ENCODE measurements at places on chromosomes 1 and 21.

GRCh38 chr1:210378736-210379135 lies 50.0 kb downstream of the HHAT start:
- no peak for DNase-seq

DNA sequence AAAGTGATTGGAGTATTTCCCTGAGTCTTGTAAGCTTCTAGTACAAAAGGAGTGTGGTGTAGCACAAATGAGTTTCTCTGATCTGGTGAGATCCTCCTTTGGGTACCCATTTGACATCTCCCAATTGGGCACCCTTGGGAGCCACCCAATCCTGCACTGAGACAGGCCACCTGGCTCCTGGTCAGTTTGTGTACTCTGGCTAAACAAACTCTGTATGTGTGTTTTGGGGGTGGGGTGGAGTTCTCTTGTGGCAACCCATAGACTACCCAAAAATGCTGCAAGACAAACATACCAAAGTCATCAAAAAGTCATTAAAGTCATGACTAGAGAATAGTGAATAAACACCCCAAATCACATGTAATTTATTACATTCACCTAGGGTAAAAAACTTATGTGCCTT lies 8.4 kb upstream of the HIVEP3 start:
- DNase-seq: no peak

DNA sequence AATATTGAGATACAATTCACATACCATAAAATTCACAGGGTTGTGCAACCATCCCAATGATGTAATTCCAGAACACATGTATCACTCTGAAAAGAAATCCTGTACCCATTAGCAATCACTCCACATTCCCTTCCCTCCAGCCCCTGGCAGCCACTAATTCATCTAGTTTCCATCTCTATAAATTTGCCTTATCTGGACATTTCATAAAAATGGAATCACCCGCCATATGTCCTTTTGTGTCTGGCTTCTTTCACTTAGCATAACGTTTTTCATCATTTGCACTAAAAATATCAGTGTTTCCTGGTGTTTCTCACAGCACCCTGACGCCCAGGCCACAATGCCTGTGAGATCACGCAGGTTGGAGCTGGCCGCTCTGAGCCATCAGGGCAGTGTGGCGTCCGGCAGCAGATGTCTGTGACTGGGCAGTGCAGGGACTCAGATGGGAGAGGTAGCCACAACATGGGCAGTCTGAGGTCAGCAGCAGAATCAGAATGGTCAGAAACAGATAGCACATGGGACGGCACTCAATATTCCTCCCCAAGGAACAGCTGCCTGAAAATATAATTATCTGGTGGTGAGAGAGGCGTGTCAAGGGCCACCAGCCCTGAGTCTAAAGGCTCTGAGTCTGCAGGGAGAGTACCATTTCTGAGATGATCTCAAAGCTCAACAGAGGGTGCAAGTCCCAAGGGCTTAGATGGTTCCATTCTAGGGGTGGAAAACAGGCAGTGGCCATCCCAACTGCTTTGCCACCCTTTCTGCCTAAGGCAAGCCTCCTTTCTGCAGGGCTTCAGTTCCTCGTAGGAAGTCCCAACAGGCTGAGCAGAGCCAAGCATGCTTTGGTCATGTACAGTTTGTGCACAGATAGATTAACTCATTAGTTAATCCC lies 129.4 kb upstream of the EDN2 start:
- no peak for DNase-seq

- no peak for DNase-seq
Measured at GRCh38 chr1:173193639-173194038, 13.5 kb downstream of the TNFSF4 start.

GRCh38 chr1:229326601-229327000 lies 16.2 kb downstream of the CCSAP start:
- DNase-seq: no peak

- no peak for DNase-seq
Measured at GRCh38 chr1:111538343-111539025, 35.1 kb upstream of the ADORA3 start.

DNA sequence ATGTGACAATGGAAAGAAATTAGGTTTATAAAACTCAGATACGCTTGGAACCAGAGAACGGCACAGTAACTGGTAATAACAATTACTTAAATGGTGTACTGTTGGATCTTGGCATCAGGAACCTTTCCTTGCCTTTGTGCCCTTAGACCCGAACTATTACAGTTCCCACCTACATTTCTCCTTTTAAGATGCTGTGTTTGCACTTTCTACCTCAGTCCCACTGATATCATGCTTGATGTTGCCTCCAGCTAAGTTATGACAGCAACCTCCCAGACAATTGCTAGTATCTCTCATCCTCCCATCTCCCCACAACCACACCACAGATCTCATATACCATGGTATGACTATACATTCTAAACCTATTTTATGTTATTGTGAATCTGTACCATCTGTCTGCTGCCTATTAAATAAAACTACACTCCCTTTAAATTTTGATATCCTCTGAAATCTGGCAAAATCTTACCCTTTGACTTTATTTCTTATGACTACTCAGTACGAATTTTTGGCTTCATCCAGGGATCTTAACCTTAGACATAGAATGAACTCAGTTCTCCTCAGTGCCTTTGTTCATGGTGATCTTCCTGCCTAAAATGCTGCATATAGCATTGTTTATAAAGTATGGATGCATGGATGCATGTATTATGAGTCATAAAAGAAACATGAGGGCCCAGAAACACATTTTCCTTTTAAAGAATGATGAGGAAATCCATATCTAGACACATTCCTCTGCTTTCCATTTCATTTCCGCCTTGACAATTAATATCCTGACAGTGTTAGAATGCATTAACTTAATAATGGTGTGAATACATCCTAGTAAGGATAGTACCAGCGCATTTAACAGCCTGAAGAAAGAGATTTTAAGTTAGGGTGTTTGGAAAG lies 64.1 kb downstream of the LRRC8D start:
- no peak for DNase-seq

DNA sequence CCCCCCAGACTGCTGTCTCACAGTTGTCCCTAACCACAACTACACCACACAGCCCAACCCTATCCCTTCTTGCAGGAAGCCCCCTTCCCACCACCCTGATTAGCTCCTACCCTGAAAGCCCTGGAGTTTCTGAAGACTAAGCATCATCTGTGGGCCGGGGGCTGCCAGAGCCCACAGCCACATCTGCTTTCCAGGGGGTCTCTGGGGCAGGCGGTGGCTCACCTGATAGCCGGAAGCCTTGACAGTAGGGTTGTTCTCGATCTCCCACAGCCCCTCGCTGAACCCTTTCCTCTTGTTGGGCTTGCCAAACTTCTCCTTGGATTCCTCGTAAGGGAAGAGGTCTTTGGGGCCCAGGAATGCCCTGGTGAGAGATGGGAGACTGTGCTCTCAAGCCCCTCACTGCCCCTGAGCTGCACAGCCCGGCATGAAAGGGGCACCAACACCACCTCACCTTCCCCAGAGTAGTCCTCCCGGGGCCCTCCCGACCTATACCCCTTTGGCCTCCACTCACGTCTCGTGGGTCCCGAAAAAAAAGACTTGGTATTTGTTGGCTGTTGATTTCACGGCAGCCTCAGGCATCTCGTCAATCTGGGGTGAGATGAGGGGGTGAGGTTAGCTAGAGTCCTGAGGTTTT lies 4.0 kb upstream of the MRPL24 start:
- no peak for DNase-seq

- no peak for DNase-seq
Measured at GRCh38 chr1:175927944-175928343, 184.5 kb upstream of the TNR start.

GRCh38 chr1:115980998-115981993 lies 5.0 kb downstream of the SLC22A15 start:
- DNase-seq: no peak

DNA sequence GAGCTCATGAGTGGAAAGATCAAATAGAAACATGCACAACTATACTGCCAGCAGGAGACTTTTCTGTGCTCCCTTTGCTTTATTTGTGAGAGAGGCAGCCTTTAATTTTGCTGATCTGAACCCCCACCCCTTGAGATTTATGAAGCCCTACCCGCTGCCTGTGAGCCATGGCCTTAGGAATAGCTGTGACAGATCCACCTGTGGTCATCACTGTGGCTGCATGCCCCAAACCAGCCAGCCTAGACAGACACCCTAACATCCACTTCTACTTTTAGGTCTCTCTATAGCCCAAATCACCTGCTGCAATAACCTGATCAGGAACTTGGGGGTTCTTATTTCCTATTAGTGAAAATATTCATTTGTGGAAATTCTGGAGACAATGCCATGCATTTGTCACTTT lies 196.2 kb downstream of the C1orf94 start:
- no peak for DNase-seq

- DNase-seq: no peak
Measured at GRCh38 chr1:30417001-30417700, 306.2 kb downstream of the MATN1 start.

- DNase-seq: no peak
Measured at GRCh38 chr1:183515002-183515689, 42.8 kb downstream of the SMG7 start.

DNA sequence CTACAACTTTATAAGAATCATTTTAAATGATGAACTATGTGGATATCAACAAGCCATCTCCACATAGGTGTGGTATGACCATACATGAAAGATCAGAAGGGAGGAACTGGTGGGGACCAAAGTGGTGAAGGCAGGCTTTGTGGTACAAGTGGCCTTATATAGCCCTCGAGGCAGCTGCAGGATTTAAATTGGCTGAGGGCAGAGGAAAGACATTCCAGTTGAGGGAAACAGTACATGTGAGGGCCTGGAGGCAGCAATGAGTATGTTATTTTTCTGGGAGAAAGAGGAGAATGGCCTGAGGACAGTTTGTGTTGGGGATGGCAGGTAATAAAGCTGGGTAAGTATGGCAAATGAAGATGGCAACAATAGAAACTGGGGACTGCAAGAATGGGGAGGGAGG lies 17.1 kb downstream of the OSCP1 start:
- DNase-seq: no peak

GRCh38 chr1:244919320-244920282 lies 55.3 kb upstream of the HNRNPU start:
- DNase-seq: no peak

- peak; percentile 28 for DNase-seq
Measured at GRCh38 chr1:209756615-209757445, 977 bp downstream of the TRAF3IP3 start.

DNA sequence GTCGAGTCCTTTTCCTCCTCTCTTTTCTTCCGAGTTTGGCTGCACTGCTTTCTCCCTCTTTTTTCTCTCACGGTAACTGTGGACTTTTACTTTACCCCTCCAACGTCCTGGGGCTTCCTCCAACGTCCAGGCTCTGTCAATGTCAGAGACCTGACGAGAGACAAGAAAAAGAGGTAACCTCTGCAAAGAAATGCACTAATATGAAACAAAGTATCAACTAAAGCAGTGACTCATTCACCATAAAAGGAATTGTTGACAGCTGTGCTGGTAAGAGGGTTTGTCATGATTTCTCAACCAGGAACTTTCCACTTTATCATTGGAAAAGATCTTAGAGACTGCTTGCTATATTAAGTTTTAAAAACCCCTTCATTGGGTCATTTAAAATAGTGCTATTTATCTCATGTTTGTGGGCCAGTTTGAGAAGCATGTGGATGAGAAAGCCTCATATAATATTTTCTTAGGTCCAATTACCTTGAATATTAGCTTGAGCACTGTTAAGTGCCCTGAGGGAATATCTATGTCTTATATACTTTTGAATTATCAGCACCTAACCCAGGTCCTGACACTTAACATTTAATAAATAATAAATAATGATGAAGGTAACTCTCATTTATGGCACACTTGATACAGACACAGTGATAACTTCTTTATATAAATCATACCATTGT lies at the start of gene GBP2:
Gene GBP2 (minus strand): TSS at position 202 of the 668 bp plus-strand sequence. CDS start 4,148 bp downstream, outside the sequence.
- no peak for DNase-seq

DNA sequence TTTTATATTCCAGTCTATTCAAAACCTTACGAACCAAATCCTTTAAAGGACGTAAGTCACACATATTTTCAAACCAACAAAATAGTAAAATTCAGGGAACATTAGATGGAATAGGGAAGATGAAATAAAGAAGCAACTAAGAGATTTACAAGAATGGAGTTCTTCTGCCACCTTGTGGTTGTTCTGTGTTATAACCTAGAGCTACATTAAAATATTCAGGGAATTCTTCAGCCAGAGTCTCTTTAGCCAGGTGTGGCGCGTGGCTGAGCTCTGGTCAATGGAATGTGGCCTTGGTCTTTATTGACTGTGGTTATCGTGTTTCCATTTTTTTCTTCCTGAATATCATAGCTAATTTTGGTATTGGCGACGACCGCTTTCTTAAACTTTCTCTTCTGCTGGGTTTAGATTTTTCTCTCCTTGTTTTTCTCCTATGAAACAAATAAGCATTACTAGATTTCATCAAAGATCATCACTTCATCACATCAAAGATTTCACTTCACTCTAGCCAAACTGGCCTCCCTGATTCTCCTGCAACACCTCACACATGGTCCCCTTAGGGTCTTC lies 221.3 kb downstream of the MRPL39 start:
- no peak for DNase-seq

GRCh38 chr1:36134505-36135329 lies 9.7 kb upstream of the COL8A2 start:
- no peak for DNase-seq

GRCh38 chr1:30600706-30601105 lies 122.7 kb downstream of the MATN1 start:
- no peak for DNase-seq

GRCh38 chr1:180791806-180792205 lies 120.9 kb upstream of the KIAA1614 start:
- DNase-seq: no peak

DNA sequence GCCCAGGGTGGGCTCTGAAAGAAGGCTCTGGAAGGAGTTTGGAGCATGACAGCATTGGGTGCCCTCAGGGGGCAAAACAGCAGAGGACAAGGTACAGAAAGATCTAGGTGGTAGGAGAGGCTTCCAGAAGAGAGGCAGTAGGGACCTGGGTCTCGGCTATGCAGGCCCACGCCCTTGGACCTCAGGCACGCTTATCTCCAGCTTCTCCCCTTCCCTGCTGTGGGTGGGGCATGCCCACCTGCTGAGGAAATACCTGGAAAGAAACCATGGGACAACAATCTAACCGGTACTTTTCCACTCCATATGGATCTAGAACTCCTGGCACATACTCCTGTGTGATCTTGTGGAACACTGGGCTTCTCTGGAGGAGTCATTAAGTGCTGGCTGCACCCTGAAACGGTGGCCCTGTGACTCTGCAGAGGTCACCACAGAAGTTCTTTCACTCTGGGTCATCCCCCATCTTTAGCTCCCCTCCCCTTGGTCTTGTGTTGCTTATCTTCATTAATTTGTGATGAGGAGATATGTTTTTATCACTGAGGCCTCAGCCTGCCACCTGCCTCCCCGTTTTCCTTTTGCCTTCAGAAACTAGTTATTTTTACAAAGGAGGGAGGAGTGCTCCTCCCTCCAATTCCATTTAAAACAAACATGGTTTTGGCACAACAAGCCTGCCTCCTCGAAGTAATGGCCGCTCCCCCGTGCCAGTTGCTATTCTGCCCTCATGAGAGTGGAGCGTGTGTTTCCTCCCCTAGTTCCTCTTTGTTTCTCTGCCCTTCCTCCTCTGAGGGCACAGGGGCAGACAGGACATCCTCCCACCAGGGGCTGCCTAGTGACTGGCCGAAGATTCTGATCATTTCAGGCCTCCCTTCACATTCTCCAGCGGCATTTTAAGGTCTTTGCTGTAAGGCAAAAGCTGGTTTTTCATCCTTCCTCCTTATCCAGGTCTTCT lies 78.0 kb upstream of the ATP5PO start:
- DNase-seq: no peak

GRCh38 chr1:150511985-150512660 lies 3.4 kb upstream of the FALEC start:
- DNase-seq: no peak

All from stimulated activated naive CD4-positive, alpha-beta T cell treated with Interleukin-2 at 50 U/mL for 16 hours (primary cell).